ENCODE measurements at places on chromosomes 5 and 9.

DNA sequence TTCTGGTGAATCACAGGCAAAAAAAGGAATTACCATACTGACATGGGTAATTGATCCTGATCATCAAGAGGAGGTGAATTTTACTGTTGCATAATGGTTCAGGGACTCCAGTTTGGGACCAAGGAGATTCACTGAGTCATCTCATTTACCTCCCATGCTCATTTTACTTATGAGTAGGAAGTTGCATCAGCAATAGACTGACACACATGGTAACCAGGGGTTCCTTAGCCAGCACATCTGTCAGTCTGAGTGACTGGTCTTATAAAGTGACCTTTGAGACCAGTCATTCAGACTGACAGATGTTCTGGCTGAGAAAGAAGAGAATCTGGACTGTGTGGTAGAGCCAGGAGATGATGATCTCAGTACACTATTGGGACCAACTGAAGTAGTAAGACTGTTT lies 384.6 kb upstream of the CD180 start:
- DNase-seq: no peak

DNA sequence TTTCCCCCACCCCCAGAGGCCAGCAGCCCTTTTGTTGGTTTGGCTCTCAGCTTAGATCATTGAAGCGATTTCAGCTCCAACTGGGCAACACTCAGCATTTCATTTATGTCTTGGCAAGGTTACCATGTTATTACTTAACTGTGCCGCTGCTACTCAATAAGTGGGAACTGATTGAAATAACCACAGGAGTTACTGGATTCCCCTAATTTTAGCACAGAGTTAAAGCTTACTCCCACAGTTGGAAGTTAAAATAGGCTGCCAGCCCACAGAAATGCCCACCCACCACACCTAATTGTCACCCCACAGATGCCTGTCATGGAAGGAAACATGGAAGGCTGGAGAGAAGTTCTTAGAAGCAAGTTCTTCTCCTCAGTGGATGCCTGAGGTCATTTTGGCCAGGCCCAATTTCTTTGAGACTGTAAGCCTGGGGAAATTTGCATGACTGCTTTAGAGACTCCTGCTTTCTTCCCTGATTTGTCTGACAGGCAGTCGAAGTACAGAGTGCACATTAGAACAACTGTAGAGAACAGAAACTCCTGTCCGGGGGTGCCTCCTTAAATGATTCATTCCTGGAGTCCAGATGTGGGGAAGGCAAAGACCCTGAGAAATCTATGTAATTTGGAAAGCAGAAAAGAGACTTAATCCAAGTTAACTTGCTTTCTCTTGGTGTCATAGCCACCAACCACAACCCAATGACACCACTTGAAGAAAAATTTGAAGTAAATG lies 370.0 kb downstream of the ZSWIM6 start:
- DNase-seq: no peak

DNA sequence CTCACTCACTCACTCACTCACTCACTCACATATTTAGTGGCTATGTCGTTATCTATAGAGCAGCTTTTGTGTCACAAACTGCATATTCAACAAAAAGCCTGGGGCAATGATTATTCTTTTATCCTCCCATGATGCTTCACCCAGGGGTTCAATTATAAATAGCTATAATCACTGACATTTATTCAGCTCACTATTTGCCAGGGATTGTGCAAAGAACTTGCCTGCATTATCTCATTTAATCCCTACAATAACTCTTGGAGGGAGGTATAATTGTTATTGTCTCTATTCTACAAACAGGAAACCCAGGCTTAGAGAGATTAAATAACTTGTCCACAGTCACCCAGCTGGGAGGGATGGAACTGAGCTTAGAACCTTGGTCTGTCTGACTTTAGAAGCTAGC lies 298.0 kb upstream of the MSX2 start:
- no peak for DNase-seq

DNA sequence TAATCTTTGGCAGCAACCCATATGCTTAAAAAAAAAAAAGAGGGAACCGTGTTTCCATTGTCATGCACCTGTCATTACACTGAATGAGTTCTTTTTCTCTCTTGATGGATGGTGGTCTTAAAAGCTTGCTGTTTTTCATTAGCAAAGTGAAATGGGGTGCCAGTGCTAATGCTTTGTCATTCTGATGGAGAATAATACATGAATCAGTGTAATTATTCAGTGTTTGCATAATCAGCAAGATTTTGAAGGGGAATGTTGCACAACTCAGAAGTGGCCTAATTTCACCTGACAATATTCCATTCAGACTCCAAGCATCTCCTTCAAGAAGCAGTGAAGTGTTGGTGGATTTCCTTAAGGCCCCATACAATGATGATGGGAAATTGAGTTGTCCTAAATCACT lies 38.1 kb downstream of the MAP1B start:
- DNase-seq: no peak

DNA sequence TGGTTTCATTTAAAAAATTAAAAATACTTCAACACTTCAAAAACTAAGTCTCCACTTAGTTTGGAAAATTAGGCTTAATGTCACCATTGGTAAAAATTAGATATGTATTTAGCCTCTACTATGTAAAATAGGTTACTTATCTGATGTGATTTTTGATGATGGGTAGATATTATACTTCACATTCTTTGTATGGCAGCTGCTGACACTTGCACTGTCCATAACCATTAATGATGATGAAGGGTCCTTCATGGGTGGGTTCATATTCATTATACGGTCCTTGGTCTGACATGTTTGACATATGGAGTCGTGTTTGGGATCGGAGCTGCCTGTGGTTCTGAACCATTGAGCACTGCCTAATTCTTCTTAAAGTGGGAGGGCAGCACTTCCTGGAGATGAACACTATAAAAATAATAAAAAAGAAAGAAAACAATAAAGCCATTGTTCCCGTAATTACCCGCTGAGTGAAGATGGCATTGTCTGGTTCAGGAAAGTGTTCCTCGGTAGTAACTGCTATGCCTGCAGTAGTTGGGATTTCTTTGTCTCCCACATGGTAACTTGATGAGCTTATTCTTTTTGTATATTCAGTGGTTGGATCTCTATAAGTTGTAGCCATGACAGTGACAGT lies 2.2 kb downstream of the LRRTM2 start:
- no peak for DNase-seq

DNA sequence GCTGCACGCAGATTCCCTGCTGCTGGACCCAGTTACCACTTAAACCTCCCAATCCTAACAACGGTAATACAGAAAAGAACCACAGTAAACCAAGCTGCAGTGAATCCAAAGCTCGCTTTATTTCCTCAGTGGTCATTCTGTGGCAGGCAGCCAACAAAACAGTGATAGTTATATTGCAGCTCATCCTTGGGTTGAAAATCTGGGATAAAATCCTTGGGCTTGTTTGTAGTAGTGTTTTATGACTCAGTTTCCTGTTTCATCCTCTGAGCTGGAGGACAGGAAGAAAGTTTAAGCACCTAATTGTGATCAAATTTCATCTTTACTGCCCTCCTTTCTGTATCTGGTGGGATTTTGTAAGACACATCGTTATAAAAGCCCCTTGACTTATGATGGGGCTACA lies 31.4 kb downstream of the HMGCR start:
- DNase-seq: no peak

DNA sequence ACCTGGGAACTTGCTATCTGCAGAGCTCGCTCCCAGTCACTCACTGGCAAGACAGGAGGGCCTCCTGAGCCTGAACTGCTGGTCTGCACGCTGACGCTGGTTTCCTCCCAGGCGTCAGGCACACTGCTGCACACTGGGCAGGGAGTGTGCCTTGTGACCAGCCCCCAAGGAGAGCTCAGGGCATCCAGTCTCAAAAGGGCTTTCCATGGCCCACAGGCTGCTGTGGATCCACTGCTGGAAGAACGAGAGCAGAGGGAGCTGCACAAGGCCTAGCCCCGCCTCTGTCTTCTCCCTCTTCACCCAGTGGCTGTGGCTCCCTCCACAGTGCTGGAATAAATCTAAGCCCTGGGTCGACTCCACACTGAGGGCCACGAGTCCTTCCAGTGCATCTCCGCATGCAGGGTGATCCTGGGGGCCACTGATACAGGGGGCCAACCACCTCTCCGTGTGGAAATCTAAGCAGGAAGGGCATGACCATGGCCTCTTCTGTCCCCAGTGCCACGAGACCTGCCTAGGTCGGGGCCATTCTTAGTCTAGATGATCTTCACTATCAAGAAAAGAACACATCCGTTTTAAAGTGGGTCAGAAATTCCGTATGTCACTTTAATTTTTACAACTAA lies 93.6 kb downstream of the CAMSAP1 start:
- DNase-seq: no peak

DNA sequence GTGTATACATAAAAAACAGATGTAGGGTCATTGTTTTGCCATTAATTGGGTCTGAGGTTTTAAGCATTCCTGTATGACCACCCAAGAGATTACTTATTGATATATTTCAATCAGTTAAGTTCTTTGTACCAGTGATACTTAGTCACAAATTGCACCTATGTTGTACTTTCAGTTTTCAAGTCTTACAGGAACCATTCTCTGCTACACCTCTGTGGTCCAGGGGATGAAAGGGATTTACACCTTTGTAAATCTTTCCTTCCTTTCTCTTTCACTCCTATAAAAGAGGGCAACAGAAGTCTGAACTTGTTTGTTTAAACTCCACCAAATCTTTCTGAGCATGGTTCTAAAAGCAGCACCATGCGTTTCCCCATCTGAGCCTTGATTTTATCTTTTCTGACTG lies 86.1 kb downstream of the DEPDC1B start:
- no peak for DNase-seq

DNA sequence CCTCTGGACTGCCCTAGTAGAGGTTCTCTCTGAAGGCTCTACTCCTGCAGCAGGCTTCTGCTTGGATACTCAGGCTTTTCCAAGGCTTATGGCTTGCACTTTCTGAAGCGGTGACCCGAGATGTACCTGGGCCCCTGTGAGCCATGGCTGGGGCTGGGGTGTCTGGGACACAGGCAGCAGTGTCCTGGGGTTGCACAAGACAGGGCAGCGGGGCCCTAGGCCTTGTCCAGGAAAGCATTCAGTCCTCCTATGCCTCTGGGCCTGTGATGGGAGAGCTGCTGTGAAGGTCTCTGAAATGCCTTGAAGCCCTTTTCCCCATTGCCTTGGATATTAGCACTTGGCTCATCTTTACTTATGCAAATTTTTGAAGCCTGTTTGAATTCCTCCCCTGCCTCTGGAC lies 192.2 kb downstream of the YTHDC2 start:
- no peak for DNase-seq

All from CD4-positive, alpha-beta T cell treated with Interferon gamma for 1 hour (primary cell).